Activated CD4-positive, alpha-beta T cell treated with anti-CD3 and anti-CD28 coated beads, Interleukin-2, amount 10 ng/mL, durations not matched to agents 7 days and 5 days (primary cell): ENCODE measurements at places on chromosomes 7 and 10. TPM values are rescaled to one million over a fixed set of nuclear protein-coding genes. Genes with fewer than 3 reads are reported as not detected.

DNA sequence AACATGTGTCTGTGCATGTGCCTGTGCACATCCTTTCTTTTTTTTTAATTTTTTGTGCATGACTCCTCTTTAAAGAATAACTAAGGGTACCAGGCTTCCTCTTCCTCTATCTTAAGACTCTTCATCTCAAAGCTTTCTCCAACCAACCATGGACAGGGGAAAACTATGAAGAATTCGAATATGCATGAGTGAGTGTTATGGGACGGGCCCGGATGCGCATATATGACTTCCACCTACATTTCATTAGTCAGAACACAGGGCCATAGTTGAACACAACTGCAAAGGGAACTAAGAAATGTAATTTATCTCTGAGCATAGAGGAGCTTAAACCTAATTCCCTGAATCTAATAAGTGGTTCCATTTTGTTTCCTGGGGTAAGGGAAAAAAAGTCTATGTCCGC lies 270.3 kb upstream of the SORCS1 start:
- DNase-seq = no peak

Gene SLC37A3
- total RNA-seq = 28.5 TPM

- DNase-seq = peak; percentile 44
Observed at GRCh38 chr10:110311357-110311949, 6.7 kb upstream of the SMNDC1 start.

Gene ST8SIA6
- 0.15 TPM for total RNA-seq

Gene IFIT1B
- total RNA-seq = not detected
